Mammary epithelial cell (primary cell): ENCODE measurements at places on chromosomes 1 and 21. TPM values are rescaled to one million over a fixed set of nuclear protein-coding genes. Genes with fewer than 3 reads are reported as not detected.
A peak's percentile ranks its signal among the peaks of the same experiment; 100 is the strongest.

DNA sequence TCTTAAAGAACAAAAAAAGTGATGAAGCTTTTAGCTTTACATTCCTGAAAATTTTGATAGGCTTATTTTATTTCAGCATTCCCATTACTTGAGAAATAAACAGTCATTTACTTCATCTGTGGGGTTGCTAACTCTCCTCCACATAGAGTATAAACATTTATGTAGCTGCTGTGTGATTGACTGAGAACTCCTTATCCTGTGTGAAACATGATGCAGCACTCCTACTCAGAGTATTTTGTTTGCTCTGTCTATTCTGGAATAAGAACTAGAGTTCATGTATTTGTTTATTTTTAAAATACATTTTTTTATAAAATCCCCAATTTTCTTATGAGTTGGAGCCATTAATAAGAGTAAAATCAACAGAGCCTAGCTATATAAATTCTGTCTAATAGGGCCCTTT is 318.7 kb upstream of the SPAG17 start:
- no peak for DNase-seq

GRCh38 chr1:26009796-26010447 is 11.7 kb upstream of the EXTL1 start:
- DNase-seq: no peak

GRCh38 chr1:226990133-226990716 is 50.1 kb downstream of the COQ8A start:
- DNase-seq: no peak

DNA sequence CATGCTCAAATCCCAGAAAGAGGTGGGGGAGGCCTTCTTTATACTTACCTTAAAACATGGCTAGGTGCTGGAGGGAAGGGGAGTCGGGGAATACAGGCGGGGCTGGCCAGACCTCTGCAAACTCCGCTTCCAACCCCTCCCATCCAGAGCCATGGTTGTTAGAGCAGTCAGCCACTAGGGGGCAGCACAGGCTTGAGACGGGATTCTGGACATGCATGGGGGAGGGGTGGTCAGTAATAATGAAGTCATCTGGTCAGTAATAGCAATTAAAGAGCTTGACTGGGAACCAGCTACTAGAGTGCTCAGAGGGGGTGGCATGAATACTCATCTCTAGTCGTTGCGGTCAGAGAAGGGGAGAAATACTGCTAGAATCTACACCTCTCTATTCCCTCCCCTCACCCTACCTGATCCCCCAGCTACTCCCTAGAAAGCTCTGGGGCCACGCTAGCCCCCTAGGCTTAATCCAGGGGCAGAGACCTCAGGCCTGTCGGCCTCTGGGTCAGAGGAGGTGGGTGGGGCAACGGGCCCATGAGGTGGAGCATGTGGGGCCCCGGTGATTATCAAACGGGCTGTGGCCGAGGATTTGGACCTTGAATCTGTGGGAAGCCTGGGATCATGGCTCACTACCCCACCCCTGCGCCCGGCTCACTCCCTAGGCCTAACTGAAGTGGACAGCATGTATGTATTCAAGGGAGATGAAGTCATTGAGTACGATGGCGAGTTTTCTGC is 2.9 kb downstream of the CASQ1 start:
- DNase-seq: peak; percentile 65

- DNase-seq: no peak
Measured at GRCh38 chr1:119840745-119841144, 29.5 kb upstream of the REG4 start.

DNA sequence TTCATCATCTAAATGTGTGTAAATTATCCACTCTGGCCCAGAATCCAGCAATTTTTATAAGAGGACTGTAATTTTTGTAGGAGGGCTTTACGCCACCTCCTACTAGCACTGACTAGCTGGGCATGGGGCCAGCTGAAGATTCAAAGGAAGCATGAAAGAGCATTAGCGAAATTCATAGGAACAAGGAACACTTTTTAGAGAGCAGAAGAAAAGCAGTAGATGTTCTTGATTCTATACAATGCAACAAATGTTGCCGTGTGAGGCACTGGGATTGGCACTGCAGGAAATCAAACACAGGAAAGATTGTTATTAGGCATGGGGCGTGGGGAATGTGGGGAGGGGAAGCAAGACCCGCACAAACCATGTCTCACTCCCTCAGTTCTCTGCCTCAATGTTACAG is 58.4 kb upstream of the PARP1 start:
- no peak for DNase-seq

- DNase-seq: peak; percentile 2
Measured at GRCh38 chr1:162070825-162071224, 1.3 kb downstream of the NOS1AP start.

The LCE1B gene
- polyA plus RNA-seq: 0.65 TPM

The MFSD2A gene
- polyA plus RNA-seq: 49.3 TPM

The LIN28A gene
- 0.02 TPM for polyA plus RNA-seq

The STIL gene
- 17.6 TPM for polyA plus RNA-seq

The LACTBL1 gene
- polyA plus RNA-seq: not detected
